ENCODE measurements at places on chromosomes 7 and 10. TPM values are rescaled to one million over a fixed set of nuclear protein-coding genes. Genes with fewer than 3 reads are reported as not detected.

PDZD7 gene
- total RNA-seq: 0.38 TPM

RASSF4 gene
- 87.5 TPM for total RNA-seq

UROS gene
- total RNA-seq: 73.9 TPM

LRIT1 gene
- total RNA-seq: 0.13 TPM

OPALIN gene
- total RNA-seq: not detected

GRID2IP gene
- not detected for total RNA-seq

MKX gene
- not detected for total RNA-seq

NPVF gene
- total RNA-seq: not detected

MYPN gene
- total RNA-seq: 92.0 TPM

CYP3A4 gene
- total RNA-seq: 0.70 TPM

AUTS2 gene
- 5.2 TPM for total RNA-seq

XRCC2 gene
- total RNA-seq: 0.38 TPM

ZNF239 gene
- 2.0 TPM for total RNA-seq

ANKRD30A gene
- total RNA-seq: not detected

GRID1 gene
- 1.1 TPM for total RNA-seq

CALHM2 gene
- 11.6 TPM for total RNA-seq

PLXDC2 gene
- 12.2 TPM for total RNA-seq

TAS2R5 gene
- total RNA-seq: 0.27 TPM

CHST3 gene
- total RNA-seq: 15.4 TPM

HOXA10 gene
- not detected for total RNA-seq

ITIH5 gene
- 8.5 TPM for total RNA-seq

PNLIP gene
- total RNA-seq: not detected

TCAF2 gene
- 0.27 TPM for total RNA-seq

CYCS gene
- 698 TPM for total RNA-seq

FAM25G gene
- total RNA-seq: not detected

TMUB1 gene
- total RNA-seq: 33.9 TPM

BLNK gene
- 0.73 TPM for total RNA-seq

CDHR1 gene
- total RNA-seq: 0.32 TPM

MAGI2 gene
- total RNA-seq: 3.9 TPM

EEPD1 gene
- total RNA-seq: 10.0 TPM

OR13A1 gene
- total RNA-seq: not detected

ADRB1 gene
- total RNA-seq: 63.0 TPM
